Cortex of kidney (tissue), 1 donor: ENCODE measurements at places on chromosomes 2 and 18.

- DNase-seq = no peak
These were observed 13.1 kb downstream of the CFLAR start for GRCh38 chr2:201128933-201129505.

DNA sequence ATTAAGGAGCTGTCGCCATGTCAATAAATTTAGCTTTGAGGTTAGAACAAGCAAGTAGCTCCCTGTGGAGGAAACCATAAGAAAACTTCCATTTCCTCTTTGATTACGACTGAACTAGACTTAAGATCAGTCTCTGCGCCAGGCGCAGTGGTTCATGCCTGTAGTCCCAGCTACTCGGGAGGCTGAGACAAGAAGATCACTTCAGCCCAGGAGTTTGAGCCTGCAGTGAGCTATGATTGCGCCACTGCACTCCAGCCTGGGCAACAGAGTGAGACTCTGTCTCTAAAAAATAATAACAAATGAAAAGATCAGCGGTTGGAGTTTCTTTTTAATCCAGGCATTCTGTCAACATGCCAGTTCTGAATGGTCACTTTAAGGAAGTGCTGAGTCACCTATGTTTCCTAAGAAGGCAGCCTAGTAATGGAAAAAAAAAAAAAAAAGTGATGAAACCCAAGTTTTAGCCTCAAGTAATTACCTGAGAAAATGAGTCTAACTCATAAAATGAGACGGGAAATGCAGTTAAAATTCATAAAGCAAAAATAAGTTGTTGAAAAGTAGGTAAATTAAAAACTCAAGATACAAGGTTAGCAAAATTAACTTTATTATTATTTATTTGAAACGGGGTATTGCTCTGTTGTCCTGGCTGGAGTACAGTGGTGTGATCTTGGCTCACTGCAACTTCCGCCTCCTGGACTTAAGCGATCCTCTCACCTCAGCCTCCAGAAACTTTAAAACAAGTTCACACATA, 10.2 kb downstream of the C18orf32 start:
- DNase-seq = no peak

DNA sequence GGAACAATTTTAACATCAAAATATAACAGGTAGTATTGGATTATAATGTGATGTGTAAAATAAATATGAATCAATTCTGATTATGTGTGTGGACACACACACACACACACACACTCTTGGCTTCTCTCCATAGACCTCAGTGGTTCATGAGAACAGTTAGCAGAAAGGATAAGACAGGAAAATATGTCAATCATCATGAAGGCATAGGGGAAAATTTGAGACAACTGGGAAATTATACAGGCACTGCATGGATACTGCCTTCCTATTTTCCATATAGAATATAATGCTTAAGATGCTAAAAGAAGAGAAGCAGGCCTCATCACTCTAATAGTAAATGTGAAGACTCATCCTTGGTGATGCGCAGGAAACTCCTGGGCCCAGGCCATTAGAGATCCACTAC, 884.5 kb downstream of the SUCLG1 start:
- DNase-seq = no peak

GRCh38 chr2:239312081-239312511, 88.7 kb downstream of the HDAC4 start:
- no peak for DNase-seq

GRCh38 chr2:147405651-147406050, 439.2 kb upstream of the ACVR2A start:
- no peak for DNase-seq

- DNase-seq = no peak
These were observed 159.7 kb downstream of the CD226 start for GRCh38 chr18:69787825-69788547.

DNA sequence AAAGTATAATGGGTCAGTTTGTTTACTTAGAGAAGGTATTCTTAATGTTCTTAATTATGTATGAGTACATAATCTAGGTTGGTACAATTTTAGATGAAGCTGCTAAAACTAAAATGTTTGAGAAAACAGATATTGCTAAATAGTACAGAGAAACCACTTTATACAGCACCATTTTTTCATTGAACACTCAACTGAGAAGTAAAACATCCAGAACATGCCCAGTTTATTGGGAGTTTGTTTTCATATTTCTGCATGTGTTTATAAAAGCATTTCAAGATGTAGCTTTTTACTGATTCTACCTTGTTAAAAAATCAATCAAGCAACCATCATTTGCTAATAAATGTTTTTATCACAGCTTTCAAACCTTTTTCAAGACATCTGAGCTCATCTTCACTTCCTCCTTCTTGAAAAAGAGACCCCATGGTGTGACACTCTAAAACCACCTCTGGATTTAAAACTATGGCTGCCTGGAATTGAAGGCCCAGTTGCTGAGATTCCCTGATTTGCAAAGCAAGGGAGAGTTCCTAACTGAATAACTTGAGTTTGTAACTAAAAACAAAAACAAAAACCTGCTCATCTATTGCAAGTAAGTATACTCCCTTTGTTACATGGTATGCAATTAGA, 585.9 kb downstream of the ZEB2 start:
- no peak for DNase-seq

DNA sequence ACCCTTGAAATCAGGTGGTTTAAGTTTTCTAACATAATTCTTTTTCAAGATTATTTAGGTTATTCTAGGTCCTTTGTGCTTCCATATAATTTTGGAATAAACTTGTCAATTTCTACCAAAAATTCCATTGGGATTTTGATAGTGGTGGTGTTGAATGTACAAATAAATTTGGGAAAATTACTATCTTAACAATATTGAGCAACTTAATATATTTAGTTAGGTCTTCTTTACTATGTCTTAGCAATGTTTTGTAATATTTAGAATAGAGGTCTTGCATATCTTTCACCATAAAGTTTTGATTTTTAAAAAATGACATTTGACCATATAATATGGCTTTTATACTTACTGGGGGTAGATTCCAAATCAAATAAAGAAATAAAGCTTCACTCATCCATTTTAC, 34.0 kb upstream of the CTIF start:
- no peak for DNase-seq
